ENCODE measurements at places on chromosomes 7 and 10.
A peak's percentile ranks its signal among the peaks of the same experiment; 100 is the strongest.

- DNase-seq = no peak
Measured at GRCh38 chr7:69622014-69622835, 23.9 kb downstream of the AUTS2 start.

DNA sequence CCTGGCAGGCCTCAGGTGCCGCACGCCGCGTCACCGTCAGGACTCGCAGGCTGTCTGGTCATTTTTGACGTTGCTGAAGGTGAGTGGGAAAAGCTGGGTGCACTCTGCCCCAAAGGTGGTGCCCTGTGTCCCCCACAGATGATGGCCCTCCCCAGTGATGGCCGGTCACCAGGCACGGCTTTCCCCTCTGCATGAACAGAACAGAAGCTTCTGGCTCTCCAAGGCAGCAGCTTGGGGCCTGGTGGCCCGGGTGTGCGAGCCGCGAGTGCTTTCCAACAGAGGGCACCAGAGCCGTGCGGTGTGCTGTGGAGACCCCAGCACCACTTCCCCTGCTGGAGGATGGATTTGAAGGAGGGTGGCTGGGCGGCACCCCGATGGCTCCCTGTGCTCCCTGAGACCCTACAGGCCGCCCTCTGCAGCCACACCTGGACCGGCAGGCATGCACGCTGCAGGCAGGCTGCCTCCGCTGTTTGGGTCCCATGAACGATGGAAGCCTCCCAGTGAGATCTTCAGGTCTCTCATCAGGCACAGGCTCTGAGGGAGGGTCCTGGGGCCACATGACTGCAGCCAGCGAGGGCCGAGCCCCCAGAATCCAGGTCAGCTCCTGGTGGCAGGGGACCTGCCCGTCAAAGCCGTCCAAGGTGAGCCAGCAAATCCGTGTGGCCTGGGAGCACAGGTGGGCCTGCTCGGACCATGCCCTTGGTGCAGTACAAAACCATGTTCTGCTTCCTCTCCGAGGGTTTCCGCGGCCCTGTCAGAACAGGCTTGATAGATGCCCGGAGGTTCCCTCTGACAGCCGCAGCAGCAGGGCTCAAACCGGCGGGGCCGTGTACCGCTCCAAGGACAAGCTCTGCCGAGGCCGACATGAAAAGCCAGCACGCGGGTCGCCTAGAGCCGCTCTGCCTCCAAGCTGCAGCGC lies 195.4 kb downstream of the EBF3 start:
- no peak for DNase-seq

- no peak for DNase-seq
Measured at GRCh38 chr10:29948881-29949355, 110.5 kb downstream of the JCAD start.

GRCh38 chr7:37408291-37409228 lies 40.1 kb downstream of the ELMO1 start:
- no peak for DNase-seq

DNA sequence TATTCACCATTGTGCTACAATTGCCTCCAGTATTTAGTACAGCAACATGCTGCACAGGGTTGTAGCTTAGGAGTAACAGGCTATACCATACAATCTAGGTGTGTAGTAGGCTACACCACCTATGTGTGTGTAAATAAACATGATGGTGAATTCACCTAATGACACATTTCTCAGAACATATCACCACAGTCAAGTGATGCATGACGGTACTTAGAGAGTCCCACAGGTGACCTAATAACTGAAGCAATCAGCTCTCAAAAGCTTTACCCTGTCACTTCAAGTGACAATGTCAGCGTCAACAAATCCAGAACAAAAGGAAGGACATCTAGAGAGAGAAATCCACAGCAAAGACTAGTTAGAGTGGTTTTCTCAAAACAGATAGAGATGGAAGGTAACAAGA lies 38.8 kb downstream of the CCNJ start:
- DNase-seq = no peak

GRCh38 chr7:22853674-22854157 lies 31.1 kb upstream of the TOMM7 start:
- DNase-seq = no peak

GRCh38 chr7:50625360-50625759 lies 60.2 kb upstream of the DDC start:
- no peak for DNase-seq

DNA sequence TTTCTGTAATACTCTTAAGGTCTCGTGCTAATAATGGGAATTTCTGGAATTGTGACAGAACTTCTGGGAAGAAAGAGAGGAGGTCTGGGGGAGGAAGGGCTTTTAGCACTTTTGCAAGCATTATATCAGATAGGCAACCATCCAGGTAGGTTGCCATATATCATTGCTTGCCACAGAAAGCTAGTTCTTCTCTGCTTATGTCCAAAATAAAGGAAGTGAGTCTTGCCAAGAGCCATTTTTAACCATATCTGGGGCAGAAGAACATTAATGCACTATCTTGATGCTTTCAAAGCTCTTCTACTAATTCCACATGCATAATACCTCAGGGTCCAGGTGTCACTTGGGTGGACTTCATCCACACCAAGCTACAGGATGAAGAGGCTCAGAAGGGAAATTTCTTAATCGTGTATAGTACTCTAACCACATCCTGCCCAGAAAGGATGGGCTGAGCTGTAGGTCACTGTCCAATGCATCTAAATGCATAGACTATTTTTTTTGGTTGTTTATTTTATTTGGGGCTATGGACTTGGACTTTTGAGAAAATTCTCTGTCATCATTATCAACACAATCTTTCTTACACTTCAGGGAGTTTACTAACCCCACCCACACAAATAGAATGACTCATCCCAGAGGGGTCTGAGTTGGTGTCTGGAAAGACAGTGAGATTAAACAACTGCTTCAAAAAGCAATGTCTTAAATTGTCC lies 68.9 kb upstream of the ADO start:
- peak; percentile 67 for DNase-seq

- no peak for DNase-seq
Measured at GRCh38 chr10:87987206-87987605, 123.8 kb downstream of the PTEN start.
